ENCODE measurements at places on chromosomes 7 and 10.

DNA sequence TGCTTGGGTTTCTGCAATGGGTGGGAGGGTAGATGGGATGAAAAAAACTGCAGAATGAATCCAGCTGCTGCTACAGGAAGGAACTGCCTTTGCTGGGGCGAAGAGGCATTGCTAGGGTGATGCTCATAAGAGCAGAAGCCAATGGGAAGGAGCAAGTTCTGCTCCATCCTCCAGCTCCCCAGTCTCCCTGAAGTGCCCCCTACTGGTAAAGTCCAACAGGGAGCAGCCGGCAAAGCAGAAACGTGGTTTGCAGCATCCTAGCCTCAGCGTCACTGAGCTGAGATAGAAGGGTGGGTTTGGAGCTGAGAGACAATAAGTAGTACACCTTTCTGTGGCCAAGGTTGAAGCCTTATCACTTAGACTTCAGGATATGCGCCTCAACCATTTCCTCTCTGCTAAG lies 220.5 kb downstream of the CCSER2 start:
- no peak for DNase-seq

DNA sequence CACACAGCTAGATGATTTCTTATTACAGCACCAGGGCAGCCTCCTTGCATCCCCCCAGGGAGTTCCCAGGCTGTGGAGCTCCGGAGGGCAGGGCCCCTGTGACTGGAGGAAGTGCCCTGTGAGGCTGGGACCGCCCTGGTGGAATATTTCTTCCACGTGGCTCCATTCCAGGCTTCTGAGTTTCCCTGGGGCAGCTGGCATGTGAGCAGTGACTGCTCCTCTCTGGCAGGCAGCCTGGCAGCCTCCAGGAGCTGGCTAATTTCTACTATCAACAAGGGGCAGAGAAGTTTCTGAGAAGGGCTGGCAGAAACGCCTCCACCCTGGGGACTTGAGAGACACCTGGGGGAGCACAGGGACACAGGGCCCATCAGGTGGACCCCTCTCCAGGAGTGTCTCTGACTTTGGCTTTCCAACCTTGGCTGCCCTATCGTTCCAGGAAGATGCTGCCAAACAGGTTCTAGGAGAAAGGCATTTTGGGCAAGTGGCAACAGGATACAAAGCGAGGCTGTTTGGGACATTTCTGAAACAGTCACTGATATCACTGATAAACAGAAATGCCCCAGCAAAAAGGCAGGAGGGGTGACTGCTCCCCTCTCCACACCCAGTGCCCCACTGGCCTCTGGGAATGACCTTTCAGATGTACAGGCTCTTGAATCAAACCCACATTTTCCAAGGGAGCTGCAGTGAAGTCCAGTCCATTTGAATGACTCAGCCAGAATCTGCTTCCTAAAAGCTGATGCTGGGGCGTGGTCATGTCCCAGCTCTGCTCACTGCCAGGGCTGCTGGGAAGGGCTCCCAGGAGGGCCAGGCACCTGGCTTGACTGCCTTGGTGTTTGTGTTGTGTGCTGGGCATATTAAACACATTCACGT lies 16.1 kb downstream of the MYOF start:
- DNase-seq: no peak

GRCh38 chr10:4656576-4657194 lies 169.3 kb upstream of the AKR1E2 start:
- no peak for DNase-seq

DNA sequence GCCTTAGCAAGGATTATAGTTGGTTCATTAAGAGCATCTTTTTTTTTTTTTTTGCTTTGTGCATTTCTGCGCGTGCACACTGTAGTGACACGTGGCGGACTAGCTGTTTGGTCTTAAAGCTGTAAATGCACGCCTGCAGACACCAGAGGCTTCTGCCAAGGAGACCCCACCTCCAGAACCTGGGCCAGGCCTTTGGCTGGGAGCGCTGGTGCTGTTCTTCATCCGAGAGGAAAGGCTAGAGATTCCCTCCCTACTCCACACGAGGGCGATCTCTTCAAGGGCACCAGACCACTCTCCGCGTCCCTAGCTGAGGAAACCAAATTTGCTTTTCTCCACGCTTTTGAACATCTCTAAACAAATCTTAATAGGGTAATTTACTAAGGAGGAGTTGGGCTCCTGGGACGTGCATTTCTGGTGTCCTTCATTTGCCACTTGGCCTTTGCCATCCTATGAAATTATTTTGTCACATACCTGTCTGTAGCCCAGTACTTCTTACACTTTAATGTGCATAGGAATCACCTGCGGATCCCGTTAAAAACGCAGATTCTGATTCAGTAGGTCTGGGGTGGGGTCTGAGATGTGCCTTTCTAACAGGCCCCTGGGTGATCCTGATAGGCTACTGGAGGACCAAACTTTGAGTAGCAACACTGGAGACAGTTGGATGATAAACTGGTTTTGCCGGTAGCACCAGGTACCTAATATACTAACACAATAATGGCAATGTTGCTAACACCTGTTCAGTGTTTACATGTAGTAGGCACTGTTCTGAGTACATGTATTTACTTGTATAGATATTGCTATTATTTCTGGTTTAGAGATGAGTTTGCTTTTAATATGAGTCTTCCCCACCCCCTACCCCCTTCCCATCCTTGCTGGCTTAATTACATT lies 1.3 kb upstream of the SLC26A5 start:
- no peak for DNase-seq

GRCh38 chr7:57211428-57212100 lies 79.3 kb upstream of the ZNF479 start:
- DNase-seq: no peak

- no peak for DNase-seq
These were observed 19.4 kb downstream of the SPOCK2 start for GRCh38 chr10:72068901-72069446.

GRCh38 chr7:105664816-105665525 lies 83.7 kb upstream of the EFCAB10 start:
- DNase-seq: no peak

DNA sequence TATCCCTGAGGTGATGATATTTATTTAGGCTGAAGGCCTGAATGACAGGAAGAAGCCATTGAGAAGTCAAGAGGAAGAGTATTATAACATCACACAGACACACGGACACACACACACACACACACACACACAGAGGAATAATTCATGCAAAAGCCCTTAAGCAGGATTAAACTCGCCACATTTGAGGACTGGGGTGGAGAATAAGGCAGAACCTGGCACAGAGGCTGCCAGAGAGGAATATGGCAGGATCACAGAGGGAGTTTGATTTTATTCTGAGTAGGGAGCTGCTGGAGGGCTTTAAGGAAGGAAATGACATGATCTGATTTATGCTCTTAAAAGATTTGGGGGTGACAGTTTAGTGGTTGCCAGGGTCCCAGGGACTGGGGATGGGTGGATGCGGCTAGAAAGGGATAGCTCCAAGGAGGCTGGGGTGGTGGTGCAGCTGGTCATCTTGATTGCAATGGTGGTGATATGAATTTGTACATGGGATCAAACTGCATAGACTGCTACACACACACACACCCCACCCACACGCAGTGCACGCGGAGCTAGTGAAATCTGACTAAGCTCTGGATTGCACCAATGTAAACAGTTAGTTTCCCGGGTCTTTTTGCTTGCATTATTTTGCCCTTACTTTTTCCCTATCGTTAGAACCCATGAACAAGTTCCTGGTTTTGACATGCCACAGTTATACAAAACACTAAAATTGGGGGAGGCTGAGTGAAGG lies 11.2 kb downstream of the SMURF1 start:
- no peak for DNase-seq

- DNase-seq: no peak
These were observed 28.4 kb upstream of the MRC1 start for GRCh38 chr10:17780727-17781126.
